Stimulated activated CD8-positive, alpha-beta memory T cell treated with anti-CD3 and anti-CD28 coated beads, Interleukin-7, amount 100 ng/mL, for 1 hour (primary cell): ENCODE measurements at places on chromosomes 11 and 22.

DNA sequence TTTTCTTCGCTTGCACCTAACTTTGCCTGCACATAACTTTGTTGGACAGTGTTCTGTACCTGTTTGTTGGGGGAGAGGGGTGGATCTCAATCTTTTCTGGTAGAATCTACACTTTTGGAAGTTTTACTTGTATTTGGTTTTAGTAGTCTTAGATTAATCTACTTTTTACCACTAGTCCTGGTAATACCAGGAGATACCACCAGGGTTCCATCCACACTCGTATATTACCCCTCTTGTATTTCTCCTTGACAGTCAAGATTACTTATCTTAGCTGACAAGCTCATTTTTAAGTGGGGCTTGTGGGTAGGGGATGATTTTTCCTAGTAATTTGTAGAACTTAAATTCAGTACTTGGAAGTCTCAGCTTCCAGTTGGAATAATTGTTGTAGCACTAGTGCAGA, 37.3 kb upstream of the TECTA start:
- no peak for DNase-seq

- no peak for DNase-seq
These were observed 222.2 kb downstream of the NAV2 start for GRCh38 chr11:19934828-19935259.

GRCh38 chr11:105148241-105148640, 8.7 kb upstream of the CARD18 start:
- no peak for DNase-seq

GRCh38 chr11:45238724-45239123, 47.4 kb downstream of the SYT13 start:
- no peak for DNase-seq

DNA sequence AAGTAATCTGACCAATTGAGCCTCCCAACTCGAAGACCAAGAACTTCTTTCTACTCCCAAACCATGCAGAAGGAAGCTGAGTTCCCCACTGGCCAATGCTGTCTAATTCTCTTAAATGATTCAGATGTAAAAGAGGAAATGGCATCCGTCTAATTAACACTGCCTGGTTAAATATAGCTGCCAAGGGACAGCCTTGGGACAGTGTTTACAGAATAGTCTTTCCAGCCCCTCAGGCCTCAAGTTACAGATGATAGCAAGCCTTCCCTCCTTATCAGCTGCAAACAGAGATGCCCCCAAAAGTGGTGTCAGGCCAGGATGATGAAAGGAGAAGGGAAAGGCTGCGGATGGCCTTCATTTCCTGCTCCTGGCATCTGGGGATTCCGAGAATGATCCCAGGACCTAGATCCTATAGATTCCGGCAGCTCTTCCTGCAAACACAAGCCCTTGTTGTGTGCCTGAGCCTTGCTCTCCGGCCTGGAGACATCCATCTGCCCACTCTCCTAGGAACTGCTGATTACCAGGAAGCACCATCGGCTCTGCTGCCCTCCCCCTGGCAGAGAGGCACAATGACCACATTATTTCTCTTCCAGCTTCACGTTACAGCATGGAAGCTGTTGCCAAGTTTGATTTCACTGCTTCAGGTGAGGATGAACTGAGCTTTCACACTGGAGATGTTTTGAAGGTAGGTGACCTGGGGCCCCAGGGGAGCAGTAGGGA, 13.5 kb upstream of the TMA7B start:
- DNase-seq: no peak

DNA sequence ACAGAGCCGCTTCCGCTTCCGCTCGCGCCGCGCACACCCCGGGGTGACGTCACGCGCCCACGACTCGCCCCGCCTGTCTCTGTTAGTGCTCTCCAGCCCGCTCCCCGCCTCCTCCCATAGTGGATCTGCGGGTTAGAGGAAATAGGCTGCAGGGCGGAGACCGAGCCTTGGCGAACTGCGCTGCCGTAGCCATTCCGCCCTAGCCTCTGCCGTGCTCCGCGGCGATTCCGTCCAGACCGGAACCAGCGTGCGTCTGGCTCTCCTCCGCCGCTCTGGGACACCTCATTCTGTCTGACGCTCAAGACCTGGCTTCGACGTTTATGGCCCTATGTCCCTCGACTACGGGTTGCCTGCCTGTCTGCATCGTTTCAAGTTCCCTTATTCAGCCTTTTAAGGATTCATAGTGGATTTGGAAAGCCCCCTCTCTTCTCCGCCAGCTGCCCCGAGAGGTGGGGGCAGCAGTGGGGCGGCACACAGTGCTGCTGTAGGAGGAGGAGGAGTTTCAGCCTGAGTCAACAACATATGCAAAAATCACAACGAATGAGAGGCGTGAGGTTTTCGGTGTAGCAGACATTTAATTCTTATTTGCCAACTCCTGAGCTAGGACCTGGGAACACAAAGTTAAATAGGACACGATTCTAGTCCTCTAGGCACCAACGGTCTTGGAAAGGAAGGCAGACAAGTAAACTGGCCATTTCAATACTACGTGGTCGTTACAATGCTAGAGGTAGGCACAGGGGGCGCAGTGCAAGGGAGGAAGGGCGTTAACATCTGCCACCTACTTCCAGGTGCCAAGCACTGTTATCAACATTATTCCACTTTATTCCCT, at the start of gene TAF10:
Gene TAF10 (minus strand): TSS at position 4 of the 829 bp plus-strand sequence. CDS start 27 bp downstream, outside the sequence.
- DNase-seq: peak; percentile 90

DNA sequence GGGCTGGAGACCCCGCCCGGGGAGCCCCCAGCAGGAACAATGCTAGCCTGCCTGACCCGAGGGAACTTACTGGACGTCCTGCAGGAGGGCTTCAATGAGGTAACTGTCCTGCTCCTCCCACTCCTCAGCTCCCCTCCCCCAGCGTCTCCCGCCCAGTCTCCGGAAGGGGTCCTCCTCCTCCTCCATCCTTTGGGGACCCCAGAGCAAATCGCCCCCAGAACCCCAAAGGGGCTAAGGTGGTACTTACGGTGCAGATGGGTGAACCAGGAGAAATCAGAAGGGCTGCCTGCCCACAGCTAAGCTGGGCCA, 272 bp downstream of the DIXDC1 start:
- DNase-seq: no peak

DNA sequence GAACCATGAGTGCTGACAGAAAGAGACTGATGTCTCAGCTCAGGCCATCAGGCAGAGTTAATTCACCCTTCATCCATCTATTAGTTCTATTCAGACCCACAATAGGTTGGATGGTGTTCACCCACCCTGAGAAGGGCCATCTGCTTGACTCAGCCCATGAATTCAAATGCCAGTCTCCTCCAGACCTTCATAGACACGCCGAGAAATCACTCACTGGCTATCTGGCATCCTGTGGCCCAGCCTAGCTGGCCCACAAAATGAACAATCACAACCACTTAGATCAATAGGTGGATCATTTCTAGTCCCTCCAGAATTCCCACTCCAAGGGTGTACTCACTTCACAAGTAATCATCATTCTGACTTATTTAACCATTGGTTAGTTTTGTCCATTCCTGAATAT, 58.2 kb downstream of the MYEOV start:
- DNase-seq: no peak

- DNase-seq: no peak
These were observed 393.0 kb upstream of the ANO3 start for GRCh38 chr11:25938952-25939351.

- no peak for DNase-seq
These were observed 127.5 kb downstream of the VPREB1 start for GRCh38 chr22:22372086-22372485.

DNA sequence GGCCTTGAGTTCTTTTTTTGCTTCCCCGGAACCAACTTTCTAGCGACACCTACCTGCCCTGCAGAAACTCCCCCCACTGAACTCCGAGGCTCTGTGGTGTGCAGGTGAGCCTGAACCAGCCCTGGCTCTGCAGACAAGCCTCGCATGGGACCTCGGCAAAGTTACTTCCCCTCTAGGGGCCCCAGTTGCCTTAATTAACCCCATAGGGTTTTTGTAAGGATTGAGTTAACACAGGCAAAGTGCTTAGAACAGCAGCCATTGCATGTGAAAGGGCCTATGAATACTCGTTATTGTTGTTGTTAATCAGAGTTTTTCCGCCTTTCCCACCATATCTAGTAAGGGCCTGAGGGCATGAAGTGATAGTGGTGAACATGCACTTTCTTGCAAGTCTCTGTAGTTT, 12.6 kb upstream of the SYT13 start:
- no peak for DNase-seq

GRCh38 chr22:41481131-41481830, 12.4 kb downstream of the ACO2 start:
- no peak for DNase-seq

DNA sequence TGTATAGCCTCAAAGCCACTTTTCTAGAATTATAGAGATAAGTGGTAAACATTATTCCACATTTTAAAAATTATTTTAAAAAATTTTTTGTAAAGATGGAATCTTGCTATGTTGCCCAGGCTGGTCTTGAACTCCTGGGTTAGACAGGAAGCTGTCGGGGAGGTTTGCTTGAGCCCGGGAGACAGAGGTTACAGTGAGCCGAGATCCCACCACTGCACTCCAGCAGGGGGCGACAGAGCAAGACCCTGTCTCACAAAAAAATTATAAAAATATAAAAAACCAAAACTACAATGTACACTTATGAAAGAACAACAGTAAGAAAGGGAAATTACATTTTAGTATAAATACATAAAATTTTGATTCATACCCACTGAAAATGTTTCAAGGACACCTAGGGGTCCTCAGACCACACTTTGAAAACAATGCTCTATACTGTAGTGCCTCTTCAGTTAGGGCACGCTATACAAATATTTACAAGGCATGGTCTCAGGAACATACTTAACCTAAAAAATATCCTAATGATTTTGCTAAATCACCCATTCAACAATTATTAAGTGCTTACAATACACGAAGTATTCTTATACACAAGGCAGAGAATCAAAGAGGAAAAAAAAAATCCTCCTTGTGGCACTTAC, 111.2 kb downstream of the MRTFA start:
- peak; percentile 39 for DNase-seq

DNA sequence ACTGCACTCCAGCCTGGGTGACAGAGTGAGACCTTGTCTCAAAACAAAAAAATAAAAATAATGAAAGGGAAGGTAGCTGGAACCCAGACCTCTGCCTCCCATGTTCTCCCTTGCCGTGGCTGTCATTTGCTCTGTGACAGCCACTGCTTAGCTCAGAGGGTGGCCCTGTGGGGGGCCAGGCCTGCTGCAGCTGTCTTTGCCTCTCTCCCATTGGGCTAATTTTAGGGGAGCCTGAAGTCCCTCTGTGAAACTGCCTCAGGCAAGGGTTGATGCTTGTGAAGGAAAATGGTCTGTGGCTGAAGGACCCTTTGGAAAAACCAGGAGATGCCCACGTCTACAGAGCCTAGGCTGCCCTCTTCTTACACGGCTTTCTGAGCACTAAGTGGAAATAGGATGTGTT, 42.9 kb downstream of the C11orf91 start:
- DNase-seq: no peak
